Mesenteric fat pad (tissue), 1 donor: ENCODE measurements at places on chromosomes 5 and 9. TPM values are rescaled to one million over a fixed set of nuclear protein-coding genes. Genes with fewer than 3 reads are reported as not detected.

- no peak for DNase-seq
Measured at GRCh38 chr9:99607842-99608448, 213.7 kb upstream of the NR4A3 start.

GRCh38 chr5:177230660-177231059 lies 72.9 kb downstream of the RAB24 start:
- DNase-seq = no peak

The SHLD3 gene
- 3.4 TPM for total RNA-seq

The FOXI1 gene
- total RNA-seq = not detected

The CCDC152 gene
- total RNA-seq = 0.45 TPM
